ENCODE measurements at places on chromosomes 7 and 10. TPM values are rescaled to one million over a fixed set of nuclear protein-coding genes. Genes with fewer than 3 reads are reported as not detected.
A peak's percentile ranks its signal among the peaks of the same experiment; 100 is the strongest.

- no peak for DNase-seq
Observed at GRCh38 chr7:121138262-121138933, 149.9 kb downstream of the CPED1 start.

GRCh38 chr7:27097686-27098577 is 2.1 kb upstream of the HOXA1 start:
- no peak for DNase-seq

- DNase-seq, result peak; percentile 88
Observed at GRCh38 chr7:25093268-25093826, 31.7 kb downstream of the CYCS start.

DNA sequence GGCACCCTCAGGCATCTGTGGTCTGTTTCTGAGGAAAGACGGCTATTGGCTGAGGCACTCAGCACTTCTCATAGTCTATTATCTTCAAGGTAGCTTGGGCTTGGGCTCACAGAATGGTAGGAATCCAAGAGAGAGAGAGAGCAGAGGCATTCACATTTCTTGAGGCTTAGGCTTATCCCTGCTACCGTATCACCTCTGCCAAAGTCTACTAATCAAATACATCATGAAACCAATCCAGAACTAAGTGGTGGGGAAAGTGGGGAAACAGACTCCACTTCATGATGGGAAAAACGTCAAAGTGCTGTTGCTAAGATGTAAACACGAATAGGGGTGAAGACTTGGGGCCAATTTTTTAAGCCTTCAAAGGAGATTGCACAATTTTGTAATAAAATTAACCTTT is 271.1 kb upstream of the SEMA3D start:
- no peak for DNase-seq

GRCh38 chr10:29878492-29878891 is 180.9 kb downstream of the JCAD start:
- no peak for DNase-seq

Gene CPN1
- not detected for total RNA-seq

GRCh38 chr7:114819616-114820362 is 102.1 kb upstream of the MDFIC start:
- DNase-seq, result no peak

DNA sequence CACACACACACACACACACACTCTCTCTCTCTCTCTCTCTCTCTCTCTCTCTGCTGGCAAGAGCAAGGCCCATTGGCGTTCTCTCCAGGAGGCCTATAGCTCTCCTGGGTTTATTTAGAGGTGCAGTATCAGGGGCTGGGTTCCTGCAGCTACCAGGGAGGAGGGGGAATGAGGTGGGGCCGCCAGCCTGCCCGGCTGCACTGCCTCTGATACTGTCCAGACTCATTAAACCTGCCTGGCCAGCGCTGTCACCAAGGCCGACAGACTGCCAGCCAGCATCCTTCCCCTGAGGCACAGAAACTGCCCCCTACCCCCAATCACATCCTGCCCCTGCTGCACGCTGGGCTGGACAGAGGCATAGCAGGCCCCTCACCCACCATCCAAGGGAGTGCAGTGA is 4.3 kb downstream of the PRRT4 start:
- no peak for DNase-seq

Gene PTN
- total RNA-seq, result 5.4 TPM

- no peak for DNase-seq
Observed at GRCh38 chr7:3710122-3710521, 409.1 kb downstream of the SDK1 start.

Gene LRRC4
- 6.4 TPM for total RNA-seq

GRCh38 chr10:74084955-74085354 is 65.7 kb downstream of the AP3M1 start:
- DNase-seq, result no peak

DNA sequence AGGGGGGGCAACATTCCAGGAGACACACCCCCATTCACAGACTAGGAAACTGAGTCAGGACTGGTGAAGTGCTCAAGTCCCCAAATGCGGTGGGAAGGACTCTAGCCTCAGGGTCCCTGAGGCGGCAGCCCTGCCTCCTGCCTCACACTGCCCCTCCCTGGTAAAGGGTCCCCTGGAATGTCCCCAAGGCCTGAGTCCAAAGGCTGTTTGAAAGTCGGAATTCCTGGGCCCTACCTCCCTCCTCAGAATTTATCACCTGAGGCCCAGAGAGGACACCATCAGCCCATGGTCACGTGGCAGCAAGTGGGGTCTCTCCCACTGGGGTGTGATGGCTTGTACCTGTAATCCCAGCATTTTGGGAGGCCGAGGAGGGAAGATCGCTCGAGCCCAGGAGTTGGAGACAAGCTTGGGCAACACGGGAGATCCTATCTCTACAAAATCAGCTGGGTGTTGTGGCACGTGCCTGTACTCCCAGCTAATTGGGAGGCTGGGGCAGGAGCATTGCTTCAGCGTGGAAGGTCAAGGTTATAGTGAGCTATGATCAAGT is 110.3 kb upstream of the TNRC18 start:
- DNase-seq, result no peak
